ENCODE measurements at places on chromosomes 2 and 18. TPM values are rescaled to one million over a fixed set of nuclear protein-coding genes. Genes with fewer than 3 reads are reported as not detected.

POMC gene
- 10.5 TPM for total RNA-seq

DNA sequence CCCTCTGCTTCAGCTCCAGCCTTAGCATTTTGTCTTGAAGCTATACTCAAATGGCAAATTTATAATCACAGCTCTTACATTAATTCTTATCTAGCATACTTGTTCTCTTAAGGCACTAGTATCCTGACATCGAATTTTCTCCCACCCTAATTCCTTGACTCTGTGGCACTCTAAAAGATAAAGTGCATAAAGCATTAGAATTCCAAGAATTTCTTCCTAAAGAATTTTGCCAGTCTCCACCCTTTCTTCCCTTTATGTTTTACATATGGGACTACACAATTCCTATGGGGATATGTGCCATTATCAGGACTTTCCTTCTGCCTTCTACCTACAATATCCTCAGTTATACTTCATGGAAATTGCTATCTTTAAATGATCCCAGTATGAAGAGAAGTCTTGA lies 560.3 kb downstream of the ARHGAP15 start:
- H3K27ac ChIP-seq = no peak overlapping the region
- no peaks in the 10 kb centered on the region for H3K27me3 ChIP-seq
- no peak overlapping the region for H3K4me3 ChIP-seq
- peaks cover 8% of the 10 kb centered on the region for H3K4me1 ChIP-seq
- H3K36me3 ChIP-seq = no peaks in the 10 kb centered on the region

GRCh38 chr18:63994783-63995399 lies 25.0 kb downstream of the SERPINB8 start:
- DNase-seq = peak; percentile 30
- no peak overlapping the region for H3K4me3 ChIP-seq
- H3K27ac ChIP-seq = no peak overlapping the region
- H3K36me3 ChIP-seq = no peaks in the 10 kb centered on the region

PROM2 gene
- total RNA-seq = 0.82 TPM

CERKL gene
- not detected for total RNA-seq

CCDC148 gene
- total RNA-seq = 6.3 TPM

GRCh38 chr18:9742524-9743131 lies 34.5 kb downstream of the RAB31 start:
- H3K4me3 ChIP-seq = no peak overlapping the region
- H3K36me3 ChIP-seq = no peaks in the 10 kb centered on the region
- no peaks in the 10 kb centered on the region for H3K27me3 ChIP-seq
- H3K4me1 ChIP-seq = peaks cover 20% of the 10 kb centered on the region

GRCh38 chr2:46135228-46135855 lies 161.9 kb upstream of the EPAS1 start:
- DNase-seq = no peak
- peaks cover 11% of the 10 kb centered on the region for H3K4me1 ChIP-seq

DNA sequence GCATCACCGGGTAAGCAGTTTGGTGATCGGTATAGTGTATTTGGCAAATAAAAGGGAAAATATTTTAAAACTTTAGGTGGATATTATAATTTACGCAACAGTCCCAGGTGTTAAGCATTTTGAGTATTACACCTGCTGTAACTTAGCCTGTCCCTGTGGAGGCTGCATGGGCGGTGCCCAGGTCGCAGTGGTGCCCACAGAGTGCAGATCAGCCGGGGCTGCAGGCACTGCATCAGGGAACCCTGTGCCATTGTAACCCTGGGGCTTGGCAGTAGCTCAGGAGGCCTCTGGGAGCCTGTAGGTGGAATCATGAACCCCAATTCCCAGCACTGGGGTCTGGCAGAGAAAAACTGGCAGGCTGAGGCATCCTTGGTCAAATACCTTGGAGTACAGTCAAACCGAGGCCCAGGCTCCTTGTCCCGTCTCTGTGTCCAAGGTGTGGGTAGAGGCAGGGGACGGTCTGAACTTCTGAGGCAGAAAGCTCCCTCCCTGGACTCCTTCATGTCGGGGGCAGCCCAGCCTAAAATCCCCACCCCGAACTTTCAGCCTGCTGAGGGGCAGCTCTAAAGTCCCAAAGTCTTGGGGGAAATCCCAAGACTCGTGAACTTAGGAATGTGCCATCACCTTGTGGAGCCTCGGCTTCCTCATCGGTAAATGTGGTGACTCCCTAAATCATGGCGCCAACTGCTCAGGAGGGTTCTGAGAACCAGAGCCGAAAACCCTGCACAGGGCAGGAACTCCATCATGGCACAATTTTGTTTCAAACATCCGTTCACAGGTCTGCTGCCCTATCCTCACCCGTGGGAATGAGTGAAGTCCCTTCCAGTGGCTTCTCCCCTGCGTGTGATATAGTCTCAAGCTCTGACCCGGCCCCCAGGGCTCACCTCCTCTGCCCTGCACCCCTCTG lies 85.7 kb downstream of the INHBB start:
- no peak overlapping the region for H3K27ac ChIP-seq
- H3K27me3 ChIP-seq = no peaks in the 10 kb centered on the region
- no peaks in the 10 kb centered on the region for H3K36me3 ChIP-seq
- no peak for DNase-seq

DNA sequence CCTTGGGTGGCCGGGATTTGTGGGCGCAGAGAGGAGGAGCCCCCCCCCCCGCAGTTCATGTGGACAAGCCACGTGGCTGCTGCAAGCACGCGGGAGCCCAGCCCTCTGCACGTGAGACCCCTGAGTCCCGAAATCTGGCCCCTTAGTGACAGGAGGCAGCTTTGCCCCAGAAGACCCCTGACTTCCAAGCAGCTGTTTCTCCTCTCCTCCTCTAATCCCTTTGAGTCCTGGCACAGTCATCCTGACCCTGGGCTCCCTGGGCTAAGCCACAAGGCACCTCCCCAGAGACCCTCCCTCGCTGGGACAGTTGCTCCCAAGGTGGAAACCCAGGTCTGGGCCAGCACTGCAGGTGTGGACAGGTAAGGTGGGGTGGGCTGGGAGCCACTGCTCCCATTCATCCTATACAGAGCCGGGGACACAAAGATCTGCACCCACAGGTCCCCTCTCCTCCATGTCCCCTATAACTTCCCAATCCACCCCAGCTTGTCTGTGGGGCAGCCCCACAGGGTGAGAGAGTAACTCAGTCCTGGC lies 923 bp downstream of the TEKT4 start:
- DNase-seq = no peak
- H3K4me1 ChIP-seq = no peaks in the 10 kb centered on the region
- H3K4me3 ChIP-seq = no peak overlapping the region
- H3K27ac ChIP-seq = no peak overlapping the region

- no peaks in the 10 kb centered on the region for H3K27me3 ChIP-seq
- H3K4me1 ChIP-seq = no peaks in the 10 kb centered on the region
- DNase-seq = no peak
- H3K4me3 ChIP-seq = no peak overlapping the region
- no peak overlapping the region for H3K27ac ChIP-seq
Measured at GRCh38 chr2:196482119-196483065, 157.1 kb upstream of the CCDC150 start.

KHK gene
- total RNA-seq = 7.9 TPM

XIRP2 gene
- not detected for total RNA-seq

- H3K4me1 ChIP-seq = no peaks in the 10 kb centered on the region
- no peaks in the 10 kb centered on the region for H3K36me3 ChIP-seq
- no peak overlapping the region for H3K4me3 ChIP-seq
- H3K27me3 ChIP-seq = no peaks in the 10 kb centered on the region
Measured at GRCh38 chr2:224669449-224669848, 46.7 kb downstream of the CCDC195 start.

DNA sequence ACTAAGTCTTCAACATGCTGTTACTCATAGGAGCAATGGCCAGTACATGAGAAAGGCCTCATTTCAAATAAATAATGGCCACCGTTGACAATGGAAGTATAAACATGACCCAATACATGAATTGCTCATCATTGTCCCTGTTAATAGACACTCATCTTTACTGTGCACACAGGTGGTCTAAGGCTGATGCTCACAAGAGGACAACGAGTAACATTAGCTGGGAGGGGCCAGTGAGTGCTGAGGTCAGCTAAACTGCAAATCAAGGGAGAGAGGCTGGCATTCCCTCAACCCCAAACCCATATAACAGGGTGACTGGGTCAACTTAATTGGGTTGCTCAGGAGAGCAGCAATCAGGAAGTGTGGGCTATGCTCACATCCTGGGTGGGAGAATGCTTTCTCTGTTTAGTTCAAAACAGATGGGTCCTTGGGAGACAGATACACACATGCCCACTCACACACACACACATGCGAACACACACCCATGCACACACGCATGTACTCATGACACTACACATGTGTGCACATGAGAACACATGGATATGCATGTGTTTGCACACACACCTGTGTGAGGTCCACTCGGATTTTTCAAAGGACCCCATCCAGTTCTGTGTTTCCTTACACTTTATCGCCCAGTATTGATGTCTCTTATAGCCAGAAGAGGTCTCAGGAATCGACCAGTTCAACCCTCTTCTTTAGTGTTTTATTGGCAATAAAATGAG lies 172.0 kb downstream of the INHBB start:
- H3K4me3 ChIP-seq = no peak overlapping the region
- H3K27ac ChIP-seq = no peak overlapping the region
- H3K36me3 ChIP-seq = no peaks in the 10 kb centered on the region
- H3K4me1 ChIP-seq = peaks cover 9% of the 10 kb centered on the region
- no peak for DNase-seq

DNA sequence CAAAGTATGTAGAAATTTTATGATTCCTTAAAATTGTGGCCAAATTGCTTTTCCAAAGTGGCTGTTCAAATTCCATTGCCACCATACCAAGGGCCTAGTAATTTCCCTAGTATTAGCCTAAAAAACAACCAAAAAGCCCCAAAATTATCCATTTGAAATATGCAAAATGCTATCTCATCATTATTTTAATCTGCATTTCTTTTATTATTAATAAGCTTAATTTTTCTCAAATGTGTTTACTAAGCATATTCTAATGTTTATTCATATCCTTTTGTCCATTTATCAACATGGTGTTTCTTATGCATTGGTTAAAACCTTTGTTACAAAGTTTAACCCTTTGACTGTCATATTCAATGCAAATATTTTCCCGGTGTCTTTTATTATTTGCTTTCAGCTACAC lies 48.0 kb downstream of the PID1 start:
- H3K27me3 ChIP-seq = no peaks in the 10 kb centered on the region
- no peak overlapping the region for H3K27ac ChIP-seq
- no peaks in the 10 kb centered on the region for H3K36me3 ChIP-seq
- H3K4me3 ChIP-seq = no peak overlapping the region
- H3K4me1 ChIP-seq = no peaks in the 10 kb centered on the region

DNA sequence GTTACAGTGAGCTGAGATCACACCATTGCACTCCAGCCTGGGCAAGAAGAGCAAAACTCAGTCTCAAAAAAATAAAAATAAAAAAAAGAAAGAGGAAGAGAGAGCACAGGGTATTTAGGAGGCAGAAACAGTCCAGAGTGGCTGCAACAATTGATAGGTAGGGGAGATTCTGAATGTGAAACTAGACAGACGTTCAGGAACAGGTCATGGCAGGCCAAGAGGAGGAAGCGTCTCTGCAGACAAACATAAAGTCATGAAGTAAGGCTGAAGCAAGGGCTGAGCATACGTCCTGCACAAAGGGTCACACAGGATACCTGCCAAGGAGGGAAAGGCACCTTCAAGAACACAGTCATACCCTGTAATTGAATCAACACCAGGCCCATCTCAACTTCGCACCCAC lies 64.1 kb upstream of the ZNF532 start:
- no peak overlapping the region for H3K27ac ChIP-seq
- no peaks in the 10 kb centered on the region for H3K4me1 ChIP-seq
- no peak for DNase-seq
- no peak overlapping the region for H3K4me3 ChIP-seq
- no peaks in the 10 kb centered on the region for H3K27me3 ChIP-seq

EHBP1 gene
- 123 TPM for total RNA-seq

SMCHD1 gene
- 57.4 TPM for total RNA-seq

PROKR1 gene
- total RNA-seq = 0.09 TPM

SPC25 gene
- 32.6 TPM for total RNA-seq

ZBTB7C gene
- 0.39 TPM for total RNA-seq

DNA sequence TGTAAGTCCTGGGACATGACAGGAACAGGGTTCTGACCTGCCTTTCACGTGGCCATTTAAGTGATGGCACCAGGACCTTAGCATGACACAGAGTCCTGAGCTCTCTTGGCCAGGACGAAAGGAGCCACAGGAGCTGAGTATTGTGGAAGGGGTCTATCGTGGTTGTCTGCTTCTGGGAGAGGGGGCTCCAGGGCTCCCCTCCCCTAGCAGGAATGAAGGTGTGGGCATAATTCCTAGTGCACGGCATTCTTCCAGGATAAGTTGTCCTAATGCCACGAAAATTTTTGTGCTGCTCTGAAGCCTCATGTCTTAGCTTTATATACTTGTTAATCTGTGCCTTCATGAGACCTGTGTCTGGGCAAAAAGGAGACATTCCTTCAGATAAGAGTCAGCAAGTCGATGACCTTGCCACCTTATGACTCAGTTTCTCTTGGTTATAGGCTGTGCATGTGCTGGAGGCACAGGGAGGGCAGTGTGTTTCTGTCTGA lies 17.1 kb downstream of the GATA6 start:
- no peak for DNase-seq
- H3K4me3 ChIP-seq = no peak overlapping the region
- no peaks in the 10 kb centered on the region for H3K27me3 ChIP-seq

GRCh38 chr2:55048508-55049042 lies 1.7 kb downstream of the RTN4 start:
- peak overlapping the region; percentile 89 for H3K27ac ChIP-seq
- no peaks in the 10 kb centered on the region for H3K27me3 ChIP-seq
- peak overlapping the region; percentile 87 for H3K4me3 ChIP-seq
- H3K4me1 ChIP-seq = peaks cover 48% of the 10 kb centered on the region
- peak; percentile 46 for DNase-seq
- H3K36me3 ChIP-seq = no peaks in the 10 kb centered on the region

GAD1 gene
- 18.5 TPM for total RNA-seq

- H3K27me3 ChIP-seq = no peaks in the 10 kb centered on the region
- no peak for DNase-seq
- H3K4me1 ChIP-seq = no peaks in the 10 kb centered on the region
- H3K36me3 ChIP-seq = no peaks in the 10 kb centered on the region
- no peak overlapping the region for H3K4me3 ChIP-seq
- H3K27ac ChIP-seq = no peak overlapping the region
Measured at GRCh38 chr2:144477281-144477956, 42.5 kb downstream of the ZEB2 start.

DNA sequence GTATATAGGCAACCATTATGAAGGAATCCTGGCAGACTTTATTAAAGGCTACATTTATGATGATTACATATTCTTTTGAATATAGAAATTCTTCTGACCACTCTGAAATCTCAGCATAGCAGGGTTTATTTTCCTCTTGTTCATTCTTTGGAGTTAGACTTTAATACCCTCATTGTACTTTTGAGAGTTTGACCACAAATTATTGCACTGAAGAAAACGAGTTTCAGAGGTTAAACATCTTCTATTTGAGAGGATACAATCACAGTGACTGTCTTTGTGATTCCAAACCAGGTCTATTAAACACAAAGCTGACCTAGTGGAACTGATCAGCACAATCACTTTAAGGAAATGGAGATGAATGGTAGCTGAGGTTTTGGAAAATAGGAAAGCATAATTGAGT lies 71.3 kb downstream of the XIRP2 start:
- H3K36me3 ChIP-seq = no peaks in the 10 kb centered on the region
- H3K4me3 ChIP-seq = no peak overlapping the region
- no peak overlapping the region for H3K27ac ChIP-seq
- no peak for DNase-seq
- no peaks in the 10 kb centered on the region for H3K4me1 ChIP-seq

All from Caco-2 (cell line).